ENCODE measurements at places on chromosomes 2 and 18.

- no peak for DNase-seq
- no peak overlapping the region for H3K27ac ChIP-seq
- peaks cover 8% of the 10 kb centered on the region for H3K36me3 ChIP-seq
- H3K4me1 ChIP-seq, result peaks cover 8% of the 10 kb centered on the region
Observed at GRCh38 chr18:79697976-79698375, 18.4 kb downstream of the CTDP1 start.

DNA sequence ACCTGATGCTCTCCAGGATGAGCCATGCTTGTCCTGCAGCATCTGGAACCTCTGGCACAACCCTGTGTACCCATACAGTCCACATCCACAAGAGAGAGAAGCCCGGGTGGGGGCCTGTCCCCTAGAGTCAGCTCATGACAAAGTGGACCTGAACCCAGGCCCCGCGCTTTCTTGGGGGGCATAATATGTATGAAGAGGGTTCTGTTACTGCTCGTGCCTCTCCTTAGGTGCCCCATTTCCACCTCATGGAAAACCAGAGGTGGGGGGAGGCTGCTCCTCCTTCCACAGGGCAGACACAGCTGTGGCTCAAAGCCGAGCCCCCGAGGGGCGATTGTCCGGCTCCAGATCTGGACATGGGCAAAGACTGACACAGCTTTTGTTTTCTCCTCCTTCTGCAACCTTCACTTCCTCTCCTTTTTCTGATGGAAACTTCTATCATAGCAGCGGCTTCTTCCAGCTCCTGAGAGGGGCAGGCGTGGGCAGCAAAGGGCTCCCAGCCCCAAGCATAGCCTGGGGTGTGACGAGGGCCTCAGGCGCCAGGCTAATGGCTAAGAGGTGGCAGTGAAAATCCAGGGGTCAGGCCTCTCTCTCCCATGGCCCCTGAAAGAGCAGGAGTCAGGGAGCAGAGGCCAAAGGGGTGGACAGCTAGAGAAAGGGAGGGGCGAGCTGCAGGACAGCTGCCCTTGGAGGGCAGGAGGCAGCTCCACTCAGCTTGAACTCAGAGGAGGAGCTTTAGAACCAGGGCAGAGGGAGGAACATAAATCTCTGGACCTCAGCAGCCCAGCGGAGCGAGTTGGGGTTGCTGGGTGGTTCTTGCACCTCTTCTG is 155.5 kb downstream of the ZFP36L2 start:
- no peak overlapping the region for H3K27ac ChIP-seq
- no peak for DNase-seq
- no peaks in the 10 kb centered on the region for H3K36me3 ChIP-seq
- no peak overlapping the region for H3K4me3 ChIP-seq

- no peak overlapping the region for H3K27ac ChIP-seq
- no peaks in the 10 kb centered on the region for H3K27me3 ChIP-seq
- no peaks in the 10 kb centered on the region for H3K36me3 ChIP-seq
- DNase-seq, result no peak
- no peak overlapping the region for H3K4me3 ChIP-seq
Observed at GRCh38 chr18:58117786-58118403, 73.9 kb downstream of the NEDD4L start.

GRCh38 chr2:20584399-20585358 is 66.2 kb downstream of the HS1BP3 start:
- DNase-seq, result no peak
- no peaks in the 10 kb centered on the region for H3K27me3 ChIP-seq
- H3K4me1 ChIP-seq, result peaks cover 7% of the 10 kb centered on the region
- no peaks in the 10 kb centered on the region for H3K36me3 ChIP-seq
- no peak overlapping the region for H3K4me3 ChIP-seq

DNA sequence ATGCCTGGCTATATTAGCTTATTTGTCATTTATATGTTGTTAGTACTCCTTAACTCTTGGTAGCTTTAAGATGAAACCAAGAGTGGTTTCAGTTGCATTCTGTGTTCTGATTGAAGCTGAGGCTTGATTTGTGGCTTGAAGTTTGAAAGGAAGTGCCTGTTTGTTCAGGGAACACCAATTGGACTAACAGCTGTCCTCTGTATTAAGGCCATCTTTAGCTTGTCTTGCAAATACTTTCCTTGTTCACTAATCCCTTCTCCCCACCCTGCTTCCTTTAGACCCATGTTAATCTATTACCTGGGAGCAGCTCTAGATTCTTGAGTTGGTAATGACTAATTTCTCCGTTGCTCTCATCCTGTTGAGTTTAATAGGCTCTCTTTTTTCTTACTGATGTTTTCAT is 13.4 kb downstream of the ITGA6 start:
- H3K27ac ChIP-seq, result no peak overlapping the region
- peaks cover 37% of the 10 kb centered on the region for H3K4me1 ChIP-seq
- no peak for DNase-seq
- peak overlapping the region; percentile 26 for H3K4me3 ChIP-seq

GRCh38 chr2:118980573-118980972 is 38.6 kb downstream of the MARCO start:
- H3K36me3 ChIP-seq, result no peaks in the 10 kb centered on the region
- no peaks in the 10 kb centered on the region for H3K4me1 ChIP-seq
- DNase-seq, result no peak
- no peak overlapping the region for H3K4me3 ChIP-seq
- peaks cover under 1% of the 10 kb centered on the region for H3K27me3 ChIP-seq

GRCh38 chr2:96702098-96702785 is 37.6 kb downstream of the LMAN2L start:
- H3K36me3 ChIP-seq, result no peaks in the 10 kb centered on the region
- H3K27me3 ChIP-seq, result no peaks in the 10 kb centered on the region
- no peaks in the 10 kb centered on the region for H3K4me1 ChIP-seq
